ENCODE measurements at places on chromosomes 5 and 9.
A peak's percentile ranks its signal among the peaks of the same experiment; 100 is the strongest.

- DNase-seq, result peak; percentile 73
These were observed 21.1 kb downstream of the UIMC1 start for GRCh38 chr5:176985516-176985915.

GRCh38 chr9:118985851-118986250 is 383.4 kb downstream of the BRINP1 start:
- DNase-seq, result no peak

DNA sequence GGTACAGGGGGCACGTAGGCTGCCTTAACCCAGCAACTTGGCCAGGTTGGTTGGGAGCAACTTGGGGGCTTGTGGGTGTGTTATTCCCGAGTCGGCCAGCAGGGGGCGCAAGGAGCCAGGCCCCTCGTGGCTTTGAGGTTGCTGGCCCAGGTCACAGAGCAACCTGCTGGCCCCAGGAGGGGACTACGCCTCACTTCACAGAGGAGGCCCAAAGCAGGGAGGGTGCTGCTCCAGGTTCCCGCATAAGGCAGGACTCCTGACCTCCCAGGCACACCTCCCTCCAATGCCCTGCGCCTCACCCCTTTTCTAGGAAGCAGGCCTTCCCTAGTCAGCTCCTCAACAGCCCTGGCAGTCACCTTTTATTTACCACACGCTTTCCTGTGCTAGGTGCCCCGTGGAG is 18.1 kb downstream of the KYAT1 start:
- DNase-seq, result peak; percentile 91

GRCh38 chr5:177183766-177184360 is 50.3 kb downstream of the NSD1 start:
- DNase-seq, result no peak

DNA sequence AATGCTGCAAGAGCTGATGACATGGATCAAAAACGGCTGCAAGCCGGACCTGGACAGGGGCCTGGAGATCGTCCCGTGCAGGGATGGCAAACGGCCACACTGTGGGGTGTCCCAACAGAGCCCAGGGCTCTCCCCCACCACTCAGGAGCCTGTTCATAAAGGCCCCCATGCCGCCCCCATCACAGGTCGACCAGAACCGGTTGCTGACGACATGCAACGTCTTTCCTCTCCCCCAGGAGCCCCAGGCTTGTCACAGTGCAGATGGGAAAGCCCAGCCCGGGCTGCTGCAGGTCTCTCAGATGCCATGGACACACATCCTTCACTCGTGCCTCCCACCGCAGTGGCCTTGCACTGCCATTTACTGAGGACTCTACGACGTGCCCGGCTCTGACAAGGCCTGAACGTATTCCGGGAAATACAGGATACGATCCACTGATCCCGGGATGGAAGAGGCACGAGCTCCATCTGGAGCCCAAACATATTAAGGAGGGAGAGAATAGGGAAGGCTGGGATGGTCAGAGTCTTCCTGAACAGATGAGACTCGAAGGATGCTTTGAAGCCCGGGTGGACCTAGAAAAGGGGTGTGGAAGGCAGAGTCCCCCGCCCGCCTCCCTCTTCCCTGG is 76.5 kb upstream of the SARDH start:
- DNase-seq, result no peak

GRCh38 chr9:31347082-31347617 is 1037.3 kb upstream of the ACO1 start:
- DNase-seq, result peak; percentile 40

DNA sequence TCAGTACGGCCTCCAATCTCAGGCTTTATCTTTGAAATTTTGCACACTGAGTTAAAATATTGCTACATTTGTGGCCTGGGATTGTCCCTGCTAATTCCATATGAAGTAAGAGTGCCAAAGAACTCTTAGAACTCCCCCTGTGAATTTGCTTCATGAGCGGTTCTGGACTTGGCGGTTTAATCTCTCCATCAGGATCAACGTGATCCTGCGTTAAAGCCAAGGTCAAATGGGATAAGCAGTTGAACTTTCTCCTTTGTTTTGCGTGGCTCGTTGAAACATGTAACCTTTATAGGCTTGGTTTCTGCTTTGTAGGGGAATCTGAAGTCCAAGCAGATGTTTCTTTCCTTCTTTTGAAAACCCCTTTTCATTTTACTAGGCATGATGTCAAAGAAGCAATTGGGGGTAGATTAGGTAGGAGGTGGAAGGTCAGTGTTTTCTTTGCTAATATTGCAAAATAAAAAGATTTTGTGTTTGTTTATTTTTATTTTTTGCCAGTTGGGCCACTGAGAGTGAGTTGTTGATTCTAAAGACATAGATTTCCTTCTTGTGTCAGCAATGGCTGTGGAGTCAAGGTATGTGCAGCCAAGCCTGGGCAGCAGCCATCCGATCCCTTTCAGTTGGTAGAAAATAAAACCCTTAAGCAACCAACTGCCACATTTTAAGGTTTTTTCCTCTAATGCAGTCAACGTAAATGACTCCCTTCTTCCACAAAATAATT is 390.8 kb downstream of the NNT start:
- DNase-seq, result no peak

GRCh38 chr5:19930451-19930850 is 57.5 kb downstream of the CDH18 start:
- no peak for DNase-seq

DNA sequence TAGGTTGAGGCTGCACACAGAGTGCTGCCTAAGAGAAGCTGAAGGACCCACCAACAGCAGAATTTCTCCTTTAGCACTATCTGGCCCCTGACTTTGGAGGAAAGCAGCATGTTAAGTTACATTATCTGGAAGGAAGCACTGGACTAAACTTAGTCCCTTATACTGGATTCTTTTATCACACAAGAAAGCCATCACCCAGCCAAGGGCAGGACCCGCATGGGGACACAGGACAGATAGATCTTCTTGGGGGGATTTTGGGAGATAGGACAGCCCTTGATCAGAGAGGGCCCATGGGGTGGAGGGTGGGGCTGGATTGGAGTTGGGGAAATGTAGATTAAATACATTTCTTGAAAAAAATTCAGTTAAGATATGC is 14.4 kb downstream of the ANKRD33B start:
- no peak for DNase-seq

GRCh38 chr5:61089351-61089750 is 72.9 kb downstream of the SMIM15 start:
- no peak for DNase-seq

DNA sequence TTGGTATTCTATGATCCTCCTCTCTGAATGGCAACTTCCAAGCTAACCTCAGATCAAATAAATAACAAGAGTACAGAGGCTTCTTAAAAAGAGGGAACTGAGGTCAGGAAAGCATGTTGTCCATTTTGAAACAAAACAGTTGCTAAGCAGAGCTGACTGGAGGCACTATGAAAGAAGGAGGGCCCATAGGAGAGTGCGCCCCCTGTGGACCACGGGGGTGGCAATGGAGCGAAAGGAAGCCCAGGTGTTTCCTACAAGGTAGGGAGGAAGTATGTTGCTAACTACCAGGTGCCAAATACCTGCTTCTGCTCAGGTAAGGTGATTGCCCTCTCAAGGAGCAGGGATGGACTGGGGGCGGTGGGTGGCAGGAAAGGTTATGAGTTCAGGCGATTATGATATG is 101.8 kb upstream of the MAST4 start:
- DNase-seq, result no peak

DNA sequence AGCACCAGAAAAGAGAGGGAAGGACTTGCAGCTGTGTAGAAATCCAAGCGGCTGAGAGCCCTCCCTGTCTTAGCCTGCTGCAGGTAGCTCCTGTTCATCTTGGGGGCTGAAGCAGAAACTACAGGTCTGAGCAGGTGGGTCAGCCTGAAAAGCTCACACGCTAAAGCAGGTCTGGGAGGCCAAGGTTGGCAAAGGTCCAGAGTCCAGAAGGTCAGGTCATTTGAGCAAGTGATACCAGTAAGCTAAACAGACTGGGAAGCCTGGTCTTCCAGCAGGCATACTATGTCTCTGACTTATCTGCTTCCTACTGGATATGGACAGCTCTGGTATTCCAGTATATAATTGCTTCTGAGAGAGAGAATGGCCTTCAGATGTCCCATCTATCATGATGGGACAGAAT is 26.2 kb downstream of the PTCD2 start:
- no peak for DNase-seq

DNA sequence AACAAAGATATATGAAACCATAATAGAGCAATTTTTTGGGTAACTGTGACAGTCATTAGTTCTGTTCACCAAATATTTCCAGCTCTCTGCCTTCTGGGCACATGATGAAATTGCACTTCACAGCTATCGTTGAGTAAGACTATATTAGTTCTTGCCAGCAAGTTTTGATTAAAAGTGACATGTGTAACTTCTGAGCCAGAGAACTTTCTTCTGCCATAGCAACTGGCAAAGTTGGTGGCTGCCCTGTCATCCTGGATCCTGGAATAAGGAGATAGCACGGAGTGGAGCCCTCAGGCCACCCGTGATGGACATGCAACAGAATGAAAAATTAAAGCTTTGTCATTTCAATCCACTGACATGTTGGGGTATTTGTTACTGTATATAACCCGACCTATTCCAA is 194.4 kb upstream of the VCAN start:
- DNase-seq, result no peak

GRCh38 chr5:146188358-146188757 is 5.9 kb upstream of the LARS1 start:
- DNase-seq, result no peak

GRCh38 chr5:143164557-143164956 is 238.9 kb downstream of the NR3C1 start:
- no peak for DNase-seq

- DNase-seq, result no peak
These were observed 1380.9 kb downstream of the PTPRD start for GRCh38 chr9:9231946-9232345.

DNA sequence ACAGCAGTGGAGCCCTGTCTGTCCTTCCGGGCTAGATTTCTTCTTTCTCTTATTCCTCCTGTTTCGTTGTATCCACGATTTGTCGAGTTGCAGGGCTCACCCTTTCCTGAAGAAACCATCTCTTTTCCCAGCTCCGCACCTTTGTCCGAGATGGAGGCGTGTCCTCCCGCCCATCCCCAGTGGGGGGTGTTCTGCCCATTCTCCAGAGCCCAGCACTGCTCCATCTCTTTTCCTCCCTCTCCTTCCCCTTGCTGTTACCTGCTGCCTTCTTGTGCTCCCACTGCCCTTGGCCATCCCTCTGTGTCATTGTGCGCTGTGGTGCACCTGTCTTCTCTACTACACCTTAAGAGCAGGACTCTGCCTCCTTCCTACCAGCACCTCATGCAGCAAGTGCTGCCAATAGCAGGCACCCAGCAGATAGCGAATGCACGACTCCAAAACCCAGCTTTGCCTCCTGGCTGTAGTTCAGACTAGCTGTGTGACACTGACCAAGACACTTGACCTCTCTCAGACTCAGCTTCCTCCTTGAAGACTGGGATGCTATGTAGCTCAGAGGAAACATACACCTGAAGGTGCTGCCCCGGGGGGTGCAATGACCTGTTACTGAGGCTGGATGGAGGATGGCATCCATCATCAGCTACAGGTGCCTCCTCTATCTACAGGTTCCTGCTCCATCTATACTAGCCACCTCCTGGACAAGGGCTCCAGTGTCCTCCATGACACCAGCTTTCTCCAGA is 8.9 kb downstream of the OR13J1 start:
- DNase-seq, result no peak

GRCh38 chr9:36416890-36417289 is 16.8 kb upstream of the RNF38 start:
- DNase-seq, result no peak

DNA sequence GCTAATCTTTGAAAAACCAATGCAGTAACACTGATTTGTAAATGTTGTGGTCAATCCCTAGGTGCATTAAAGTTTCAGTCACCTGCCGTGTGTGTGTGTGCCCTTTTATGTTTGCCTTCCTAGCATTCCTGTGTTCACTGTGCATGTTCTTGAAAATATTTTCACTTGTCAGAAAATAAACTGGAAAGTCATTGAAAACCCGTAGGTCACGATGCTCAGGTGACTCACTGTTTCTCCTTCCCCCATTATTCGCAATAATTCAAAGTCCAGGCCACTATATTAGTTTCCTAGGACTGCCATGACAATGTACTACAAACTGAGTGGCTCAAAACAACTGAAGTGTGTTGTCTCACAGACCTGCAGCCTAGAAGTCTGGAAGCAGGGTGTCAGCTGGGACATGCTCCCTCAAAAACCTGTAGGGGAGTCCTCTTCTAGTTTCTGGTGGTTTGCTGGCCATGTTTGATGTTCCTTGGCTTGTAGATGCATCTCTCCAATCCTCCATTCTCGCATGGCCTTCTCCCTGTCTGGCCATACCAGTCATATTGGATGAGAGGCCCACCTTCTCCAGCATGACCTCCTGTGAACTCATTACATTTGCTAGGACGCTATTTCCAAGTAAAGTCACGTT is 29.3 kb downstream of the MARVELD2 start:
- no peak for DNase-seq

DNA sequence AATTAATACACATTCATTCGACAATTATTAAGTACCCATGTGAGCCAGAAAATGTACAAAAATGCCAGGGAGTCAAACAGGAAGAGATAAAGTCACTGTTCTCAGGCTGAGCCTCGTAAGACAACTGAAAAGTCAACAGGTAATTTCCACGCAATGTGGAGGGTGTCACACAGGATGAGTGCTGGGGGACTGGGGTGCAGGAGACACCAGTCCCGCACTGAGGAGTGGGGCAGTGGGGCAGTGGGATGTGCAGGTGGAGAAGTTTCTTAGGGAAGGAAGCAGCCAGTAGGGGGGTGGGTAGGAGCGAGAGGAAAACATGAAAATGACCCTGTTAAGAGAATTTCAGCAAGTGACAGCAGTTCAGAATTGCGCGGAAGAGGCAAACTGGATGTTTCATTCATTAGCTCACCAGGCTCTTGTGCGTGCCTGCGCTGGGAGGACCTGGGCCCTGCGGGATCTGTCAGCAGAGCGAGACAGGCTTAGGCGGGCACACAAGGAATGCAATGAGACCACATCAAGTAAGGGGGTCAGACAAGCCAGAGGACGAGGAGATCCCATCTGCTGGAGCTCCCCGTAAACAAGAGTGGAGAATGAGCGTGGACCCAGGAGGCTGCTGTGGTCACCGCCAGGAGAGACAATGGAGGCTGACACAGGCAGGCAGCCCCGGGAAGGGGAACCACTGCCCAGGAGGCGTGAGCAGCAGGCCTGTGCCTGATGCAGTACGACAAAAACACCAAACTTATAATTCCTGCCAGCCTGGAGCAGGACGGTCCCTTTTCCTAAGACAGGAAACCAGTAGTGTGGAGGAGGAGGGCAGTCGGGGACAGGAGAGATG is 21.0 kb downstream of the CAMSAP1 start:
- DNase-seq, result no peak

DNA sequence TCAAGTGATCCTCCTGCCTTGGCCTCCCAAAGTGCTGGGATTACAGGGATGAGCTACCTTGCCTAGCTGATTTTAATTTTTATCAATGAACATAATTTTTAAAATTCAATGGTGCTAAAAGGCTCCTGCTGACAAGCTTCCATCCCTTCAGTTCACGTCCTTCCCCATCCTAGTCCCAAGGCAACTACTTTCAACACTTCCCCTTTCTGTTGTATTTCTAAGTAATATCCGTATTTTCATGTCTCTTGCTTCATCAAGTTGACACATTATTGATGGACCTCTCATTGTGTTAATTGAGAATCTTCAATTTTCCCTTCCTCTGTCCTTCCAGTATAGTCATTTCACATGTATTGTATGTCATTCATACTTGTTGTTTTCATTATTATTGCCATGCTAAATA is 93.8 kb upstream of the RASGRF2 start:
- DNase-seq, result no peak

GRCh38 chr5:95281226-95281625 is 3.7 kb downstream of the MCTP1 start:
- DNase-seq, result no peak

GRCh38 chr9:121672213-121672612 is 20.8 kb downstream of the DAB2IP start:
- DNase-seq, result no peak
